ENCODE measurements at places on chromosomes 11 and 22.

DNA sequence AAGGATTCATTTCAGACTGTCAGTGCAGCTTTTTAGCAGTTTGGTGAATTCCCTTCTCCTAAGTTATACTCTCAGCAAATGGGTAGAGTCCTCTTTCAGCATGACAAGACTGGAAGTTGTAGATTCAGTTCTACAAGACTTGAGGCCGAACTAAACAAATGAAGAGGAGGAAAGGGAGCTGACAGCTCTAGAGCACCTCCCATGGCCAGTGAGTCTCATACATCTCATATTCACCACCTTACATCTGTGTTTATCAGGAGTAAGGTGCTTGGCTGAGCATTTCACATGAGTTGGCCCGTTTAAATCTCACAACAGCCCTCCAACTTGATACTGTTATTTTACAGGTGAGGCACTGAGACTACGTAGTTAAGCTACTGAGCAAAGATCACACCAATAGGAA, 30.4 kb downstream of the SEZ6L start:
- no peak for DNase-seq

GRCh38 chr11:25339281-25339680, 842.4 kb downstream of the LUZP2 start:
- no peak for DNase-seq

- DNase-seq: no peak
These were observed 7.2 kb downstream of the SGSM1 start for GRCh38 chr22:24812950-24813775.

DNA sequence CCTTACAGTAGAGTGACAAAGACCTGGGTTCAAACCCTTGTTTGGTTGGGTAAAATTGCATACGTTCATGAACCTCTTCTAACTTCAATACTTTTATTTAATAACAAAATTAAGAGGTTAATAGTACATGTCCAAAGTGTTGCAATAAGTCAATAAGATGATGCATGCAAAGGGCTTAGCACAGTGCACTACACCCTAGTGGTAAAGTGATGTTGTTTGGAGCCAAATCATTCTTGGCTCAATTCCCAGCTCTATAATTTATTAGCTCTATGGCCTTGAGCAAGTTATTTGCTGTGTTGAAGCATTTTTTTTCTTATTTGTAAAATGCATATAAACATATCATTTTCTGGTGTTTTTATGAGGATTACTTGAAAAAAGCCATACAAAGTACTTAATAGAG, 945.3 kb downstream of the LRRC4C start:
- peak; percentile 59 for DNase-seq

GRCh38 chr22:45499746-45500145, 2.9 kb upstream of the FBLN1 start:
- DNase-seq: no peak

- no peak for DNase-seq
These were observed 114.5 kb downstream of the TIMP3 start for GRCh38 chr22:32916025-32916424.

GRCh38 chr11:121340032-121340580, 47.5 kb downstream of the SC5D start:
- DNase-seq: no peak

DNA sequence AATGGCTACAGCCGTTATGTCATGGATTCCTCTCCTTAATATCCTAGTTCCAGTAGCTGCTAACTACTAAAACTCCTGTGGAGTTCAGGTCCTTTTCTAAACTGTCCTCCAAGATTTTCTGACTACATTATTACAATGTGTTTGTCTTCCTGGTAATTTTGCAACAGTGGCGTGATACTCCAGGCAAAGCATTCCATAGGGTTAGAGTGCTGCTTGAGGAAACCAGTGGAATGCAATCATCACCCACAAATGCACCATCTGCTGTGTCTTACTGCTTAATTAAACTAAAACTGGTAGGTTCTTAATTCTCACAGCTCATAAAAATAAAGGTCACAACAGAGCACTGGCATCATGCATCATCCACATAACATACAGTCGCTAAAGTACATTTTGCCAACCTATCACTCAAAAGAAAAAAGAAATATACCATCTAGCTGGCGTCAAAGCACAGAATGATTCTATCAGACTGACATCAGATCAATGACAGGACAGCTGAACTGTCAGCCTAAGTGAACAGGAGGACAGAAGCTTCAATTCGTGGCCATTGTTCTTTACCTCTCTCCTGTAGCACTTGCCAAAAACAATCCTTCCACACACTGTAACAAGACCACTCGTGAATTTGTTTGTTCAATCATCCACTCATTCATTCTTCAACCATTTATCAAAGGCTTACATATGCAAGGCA, 182.5 kb downstream of the CADM1 start:
- no peak for DNase-seq

DNA sequence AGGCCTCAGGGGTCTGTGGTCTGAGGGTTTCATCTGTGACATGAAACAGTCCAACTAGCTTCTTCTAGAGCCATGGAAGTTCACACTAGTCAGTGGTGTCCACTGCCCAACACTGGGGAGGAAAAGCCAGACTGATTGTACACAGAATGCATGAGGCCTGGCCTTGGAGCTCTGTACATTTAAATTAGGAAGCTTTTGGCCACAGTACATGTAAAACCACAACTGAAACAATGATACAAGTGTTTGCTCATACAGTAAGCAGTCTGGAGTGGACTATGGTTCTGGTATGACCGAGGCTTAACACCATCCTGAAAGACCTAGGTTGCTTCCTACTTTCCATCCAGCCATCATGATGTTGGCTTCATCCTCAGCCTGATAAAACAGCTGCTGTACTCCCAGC, 73.8 kb upstream of the SESN3 start:
- DNase-seq: no peak

DNA sequence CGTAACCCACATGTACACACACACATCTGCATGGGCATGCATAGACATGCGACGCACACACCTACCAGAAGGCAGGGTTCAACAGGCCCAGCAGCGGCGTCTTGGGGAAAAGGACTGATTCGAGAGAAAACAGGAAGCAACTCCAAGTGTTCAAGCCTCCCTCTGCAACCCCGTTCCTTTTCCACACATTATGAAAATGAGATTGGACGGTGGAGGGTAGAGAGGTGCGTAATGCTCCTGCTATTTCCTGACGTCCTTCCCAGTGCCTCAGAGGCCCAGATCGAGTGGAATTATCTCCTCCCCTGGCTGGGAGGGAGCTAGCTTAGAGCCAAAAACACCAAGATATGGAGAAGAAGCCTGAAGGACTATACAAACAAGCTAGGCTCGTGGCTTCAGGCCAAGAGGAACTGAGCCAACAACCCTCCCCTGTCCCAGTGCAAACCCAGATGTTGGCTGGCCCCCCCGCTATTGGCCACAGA, 289.2 kb downstream of the MN1 start:
- peak; percentile 17 for DNase-seq

- DNase-seq: no peak
These were observed 98.7 kb downstream of the IGLL1 start for GRCh38 chr22:23481369-23481768.

DNA sequence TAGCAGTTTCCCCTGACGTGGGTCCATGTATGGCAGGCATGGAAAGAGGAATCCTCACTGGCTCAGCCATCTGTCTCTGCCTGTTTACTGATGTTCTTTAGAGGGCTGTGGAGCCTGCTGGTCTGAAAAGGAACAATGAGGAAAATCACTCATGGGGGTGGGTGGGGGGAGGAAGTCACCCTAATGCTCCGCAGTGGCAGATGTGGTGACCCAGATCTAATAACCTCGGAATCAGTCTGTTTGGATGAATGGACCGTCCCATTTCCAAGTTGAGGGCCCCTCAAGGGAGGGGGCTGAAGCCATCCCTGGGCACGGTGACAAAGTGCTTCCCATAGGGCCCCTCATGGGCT, 4.4 kb downstream of the BCR start:
- DNase-seq: no peak

- no peak for DNase-seq
These were observed 10.7 kb downstream of the FAM111B start for GRCh38 chr11:59117774-59118173.

DNA sequence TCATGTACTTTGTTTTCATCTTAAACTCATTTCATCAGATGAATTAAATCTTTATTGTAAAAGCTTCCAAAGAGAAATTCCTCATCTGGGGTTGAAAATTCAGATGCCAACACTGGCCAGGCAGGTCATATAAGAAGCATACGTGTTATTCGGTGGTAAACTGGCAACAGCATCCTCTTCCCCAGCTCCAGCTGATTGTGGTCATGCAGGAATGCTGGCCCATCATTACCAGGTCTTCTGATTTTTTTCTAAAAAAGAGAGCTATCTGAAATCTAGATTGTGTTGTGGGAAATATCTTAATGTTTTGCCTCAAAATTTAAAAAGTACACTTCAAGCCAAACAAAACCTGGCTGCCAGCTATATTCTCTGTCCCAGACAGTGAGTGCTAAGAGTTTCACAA, 53.6 kb downstream of the ARFGAP2 start:
- DNase-seq: no peak

DNA sequence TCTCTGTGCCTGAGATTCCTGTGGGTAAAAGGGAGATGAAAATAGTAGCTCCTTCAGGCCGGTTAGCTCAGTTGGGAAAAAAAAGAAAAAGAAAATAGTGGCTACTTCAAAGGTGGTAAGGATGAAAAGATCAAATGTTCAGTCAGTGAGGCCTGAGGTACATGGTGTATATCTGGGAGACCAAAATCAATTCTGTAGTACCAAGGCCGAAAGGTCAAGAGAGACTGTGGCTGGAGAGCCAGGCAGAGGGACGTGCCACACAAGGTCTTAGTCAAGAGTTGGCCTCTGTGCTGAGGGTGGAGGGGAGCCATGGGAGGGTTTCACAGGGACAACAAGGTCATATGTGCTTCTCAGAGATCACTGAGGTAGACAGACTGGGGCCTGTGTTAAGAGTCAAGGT, 4.8 kb upstream of the GDPD5 start:
- DNase-seq: no peak
